Left colon (tissue), 2 donors: ENCODE measurements at places on chromosomes 5 and 9. TPM values are rescaled to one million over a fixed set of nuclear protein-coding genes. Genes with fewer than 3 reads are reported as not detected.
A peak's percentile ranks its signal among the peaks of the same experiment; 100 is the strongest.

DNA sequence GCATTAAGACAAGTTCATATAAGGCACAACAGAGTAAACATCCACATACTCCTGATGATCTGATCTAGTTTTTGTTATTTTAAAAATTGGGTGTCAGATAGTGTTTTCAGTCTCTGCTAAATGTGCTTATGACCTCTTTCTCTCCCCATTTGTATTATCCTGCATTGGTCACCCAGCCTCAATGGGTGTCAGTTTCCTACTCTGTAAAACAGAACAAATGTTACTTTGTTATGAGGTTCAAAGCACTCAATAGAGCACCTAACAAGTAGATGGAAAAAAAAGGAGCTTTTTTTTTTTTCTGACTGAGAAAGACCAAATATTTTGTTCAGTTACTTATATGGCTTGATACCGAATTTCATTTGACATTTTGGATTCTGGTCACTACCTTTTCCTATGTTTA, 33.6 kb upstream of the RASGRF2 start:
- no peak for DNase-seq

DNA sequence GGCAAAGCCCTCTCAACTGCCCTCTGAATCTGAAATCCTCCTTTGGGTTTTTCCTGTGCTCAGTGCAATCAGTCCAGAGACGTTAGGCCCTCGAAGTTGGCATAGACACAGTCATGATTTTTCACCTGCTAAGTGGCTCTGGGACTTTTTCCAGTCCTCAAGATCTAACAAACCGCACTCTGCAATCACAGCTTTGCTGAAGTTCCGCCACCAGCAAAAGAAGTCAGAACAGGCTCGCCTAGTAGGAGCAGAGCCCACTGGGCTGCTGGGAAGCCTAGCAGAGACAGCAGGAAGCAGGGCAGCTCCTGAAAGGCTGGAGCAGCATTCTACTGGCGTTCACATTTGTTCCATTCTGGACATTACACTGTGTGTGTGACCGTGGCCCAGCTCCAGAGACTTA, 222.8 kb upstream of the KIF2A start:
- DNase-seq = no peak

DNA sequence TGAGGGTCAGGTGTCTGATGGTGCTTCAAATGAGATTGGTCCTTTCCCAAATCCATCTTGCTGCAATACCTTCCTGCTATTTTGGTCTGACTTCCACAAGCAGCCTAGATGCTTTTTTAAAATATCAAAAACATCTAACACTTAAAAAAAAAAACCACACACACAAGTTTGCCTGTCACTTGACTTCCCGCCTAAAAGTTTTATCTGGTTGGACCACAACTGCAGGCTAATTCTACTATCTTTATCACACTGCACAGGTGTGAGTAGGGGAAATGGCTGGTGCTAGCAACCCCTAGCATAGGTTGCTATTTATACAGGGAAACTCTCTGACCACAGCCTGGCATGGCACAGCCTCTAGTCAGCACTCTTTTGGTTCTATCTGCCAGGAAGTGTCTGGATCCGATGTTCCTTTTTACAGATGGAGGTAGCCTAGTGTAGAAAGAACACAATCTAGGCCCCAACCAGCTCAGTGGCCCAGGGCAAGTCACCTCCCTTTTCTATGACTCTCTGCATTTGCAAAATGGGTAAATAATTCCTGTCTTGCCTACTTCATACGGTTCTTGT, at the start of gene HEMGN:
HEMGN (minus strand) TSS at position 92 of the 564 bp plus-strand sequence; CDS start at position 56, 36 bp downstream.
- DNase-seq = no peak

- DNase-seq = no peak
These were observed 2.0 kb downstream of the NEUROG1 start for GRCh38 chr5:135533794-135534193.

DNA sequence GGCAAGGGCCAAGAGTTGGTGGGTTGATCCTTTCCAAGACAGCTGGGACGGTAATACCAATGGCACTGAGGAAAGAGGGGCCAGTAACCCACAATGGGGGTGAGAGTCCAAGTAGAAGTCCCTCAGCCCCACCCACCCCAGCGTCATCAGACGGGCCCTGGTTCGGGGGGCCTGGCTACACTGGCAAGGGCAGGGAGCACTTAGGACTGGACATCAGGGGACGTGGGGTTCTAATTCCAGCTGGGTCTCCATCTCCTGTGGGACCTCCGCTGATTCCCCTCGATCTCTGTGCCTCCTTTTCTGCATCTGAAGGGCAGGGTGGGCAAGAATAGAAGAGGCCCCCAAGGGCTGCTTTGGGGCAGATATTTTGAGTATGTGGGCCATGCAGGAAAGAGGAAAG, 53.5 kb upstream of the FCN1 start:
- no peak for DNase-seq

- DNase-seq = no peak
These were observed 150.8 kb downstream of the ROR2 start for GRCh38 chr9:91799113-91799744.

- no peak for DNase-seq
These were observed 147.9 kb upstream of the TBCA start for GRCh38 chr5:77924081-77924480.

DNA sequence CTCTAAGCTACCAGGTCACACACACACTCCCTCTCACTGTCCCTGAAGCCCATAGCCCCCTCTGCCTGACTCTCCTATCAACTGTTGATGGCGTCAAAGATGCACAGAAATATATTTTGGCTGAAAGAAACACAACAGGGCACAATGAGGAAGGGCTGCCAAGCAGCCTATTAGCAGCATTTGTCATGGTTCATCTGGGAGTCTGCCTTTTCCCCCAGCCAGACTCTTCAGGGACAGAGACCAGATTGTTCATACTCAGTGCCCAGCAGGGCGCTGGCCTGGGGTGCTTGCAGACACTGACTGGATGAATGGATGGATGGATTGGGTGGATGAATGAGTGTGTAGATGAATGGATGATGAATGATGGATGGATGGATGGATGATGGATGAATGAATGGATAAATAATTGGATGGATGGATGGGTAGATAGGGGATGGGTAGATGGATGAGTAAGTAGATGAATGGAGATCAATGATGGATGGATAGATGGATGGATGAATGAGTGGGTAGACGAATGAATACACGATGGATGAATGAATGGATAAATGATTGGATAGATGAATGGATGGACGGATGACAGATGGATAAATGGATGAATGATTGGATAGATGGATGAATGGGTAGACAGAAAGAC, 90.5 kb downstream of the ADAMTS2 start:
- DNase-seq = no peak

DNA sequence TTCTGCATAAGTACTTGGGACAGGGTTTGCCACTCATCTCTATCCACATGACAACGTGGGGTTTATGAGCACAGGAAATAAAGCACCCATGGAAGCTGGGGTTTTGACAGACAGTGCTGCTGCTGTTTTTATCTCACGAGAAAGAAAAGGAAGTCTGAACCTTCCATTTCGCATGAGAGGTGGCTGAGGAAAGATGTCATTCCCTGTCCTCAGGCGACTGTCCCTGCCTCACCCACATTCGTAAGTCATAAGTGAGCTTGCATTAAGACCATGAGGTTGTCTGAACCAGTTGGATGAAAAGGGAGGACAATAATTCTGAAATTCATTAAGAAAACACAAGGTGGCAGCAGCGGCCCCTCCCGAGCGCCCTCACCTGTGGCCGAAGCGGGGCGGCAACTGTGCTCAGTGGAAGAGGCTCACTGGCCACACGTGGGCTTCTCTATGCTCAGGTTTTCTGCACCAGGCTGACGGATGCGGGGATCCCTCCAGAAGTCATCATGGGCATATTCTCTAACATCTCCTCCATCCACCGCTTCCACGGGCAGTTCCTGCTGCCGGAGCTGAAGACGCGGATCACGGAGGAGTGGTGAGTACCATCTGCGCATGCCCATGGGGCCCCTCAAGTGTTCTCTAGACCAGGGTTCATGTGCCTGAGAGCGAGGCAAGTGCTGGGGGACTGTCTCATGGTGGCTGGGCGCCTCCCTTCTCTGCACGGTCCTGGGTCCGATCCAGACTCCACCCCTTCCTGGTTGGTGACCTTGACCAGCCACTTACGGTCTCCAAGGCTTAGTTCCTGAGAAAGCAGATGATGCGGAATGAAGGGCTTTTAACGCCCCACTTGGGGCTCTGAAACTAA, 54.7 kb upstream of the SUSD3 start:
- DNase-seq = peak; percentile 76

DNA sequence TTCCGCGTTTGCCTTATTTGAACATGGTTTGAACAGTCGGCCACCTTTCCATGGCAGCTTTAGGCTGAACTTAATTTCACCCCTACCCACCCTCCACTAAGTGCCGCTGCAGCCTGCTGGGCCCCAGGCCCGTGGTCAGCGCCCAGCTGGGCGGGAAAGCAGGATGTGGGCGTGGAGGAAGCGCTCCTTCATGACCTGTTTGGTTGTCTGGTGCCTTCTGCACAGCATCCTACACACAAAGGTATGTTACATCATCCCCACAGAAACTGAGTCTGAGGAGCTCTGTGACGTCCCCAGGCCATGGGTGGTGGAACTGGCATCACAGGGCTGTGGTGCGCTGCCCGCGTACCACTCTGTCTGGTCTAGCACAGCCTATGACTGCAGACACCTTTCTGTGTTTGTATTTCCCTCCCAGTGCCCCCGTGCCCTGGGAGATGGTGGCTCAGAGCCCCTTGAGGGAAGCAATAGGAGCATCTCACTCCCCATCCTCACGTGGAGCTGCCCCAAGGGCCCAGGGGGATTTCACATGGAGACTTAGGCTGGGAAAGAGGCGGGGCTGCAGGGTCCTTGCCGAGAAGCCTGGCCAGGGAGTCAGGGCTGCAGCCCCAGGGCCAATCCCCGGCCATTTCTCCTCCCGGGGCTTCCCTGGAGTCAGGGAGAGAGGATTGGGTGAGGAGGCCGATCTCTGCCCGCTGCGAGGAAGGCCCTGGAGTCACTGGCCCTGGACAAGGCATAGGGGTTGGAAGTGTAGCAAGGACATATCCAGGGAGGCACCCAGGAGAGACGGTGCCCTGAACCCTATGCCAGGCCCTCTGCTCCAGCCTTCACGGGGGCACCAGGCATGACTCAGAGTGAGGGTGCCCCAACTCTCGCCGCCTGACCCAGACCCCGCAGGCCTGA, 37.5 kb upstream of the SUSD3 start:
- DNase-seq = no peak

- no peak for DNase-seq
These were observed 233.6 kb downstream of the SYK start for GRCh38 chr9:91034976-91035824.

GRCh38 chr5:135565266-135565665, 13.5 kb downstream of the CXCL14 start:
- DNase-seq = no peak

- DNase-seq = no peak
These were observed 124.3 kb downstream of the COL23A1 start for GRCh38 chr5:178465861-178466288.

GRCh38 chr5:156128026-156128425, 198.9 kb upstream of the SGCD start:
- no peak for DNase-seq

DNA sequence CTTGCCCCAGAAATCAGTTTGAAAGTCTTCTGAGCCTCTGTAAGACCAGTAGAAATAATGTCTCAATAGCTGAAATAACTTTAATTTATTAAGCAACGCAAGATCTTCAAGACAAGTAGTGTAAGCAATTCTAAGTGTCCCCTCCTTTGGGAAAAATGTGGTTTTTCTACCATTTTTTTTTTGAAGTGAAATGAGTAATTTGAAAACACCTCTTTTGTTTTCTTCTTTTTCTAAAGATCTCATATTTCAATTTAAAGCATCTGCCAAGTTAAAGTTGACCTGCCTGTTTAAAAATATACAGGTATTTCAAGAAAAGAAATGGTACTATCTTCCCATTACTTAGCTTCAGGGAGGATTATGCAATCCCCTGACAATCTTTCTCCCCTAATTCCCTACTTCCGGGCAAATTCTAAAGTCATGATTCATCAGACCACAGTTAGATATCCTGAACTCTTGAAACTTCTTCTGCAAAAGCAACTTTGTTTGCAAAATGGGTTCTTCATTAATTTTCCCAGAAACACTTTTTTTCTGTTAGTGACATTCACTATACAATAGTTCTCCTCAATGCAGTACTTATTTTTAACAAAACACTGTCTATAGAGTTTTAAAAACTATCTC, 7.8 kb upstream of the ANXA1 start:
- DNase-seq = no peak

- DNase-seq = no peak
These were observed 149.5 kb downstream of the C9orf50 start for GRCh38 chr9:129471201-129472019.

- no peak for DNase-seq
These were observed 37.9 kb upstream of the GABRP start for GRCh38 chr5:170745481-170746071.

- no peak for DNase-seq
These were observed 57.8 kb upstream of the LHFPL2 start for GRCh38 chr5:78706381-78706780.

GRCh38 chr9:104556830-104557634, 11.9 kb upstream of the OR13C8 start:
- no peak for DNase-seq

GRCh38 chr9:32735476-32735875, 47.9 kb upstream of the TMEM215 start:
- no peak for DNase-seq

DNA sequence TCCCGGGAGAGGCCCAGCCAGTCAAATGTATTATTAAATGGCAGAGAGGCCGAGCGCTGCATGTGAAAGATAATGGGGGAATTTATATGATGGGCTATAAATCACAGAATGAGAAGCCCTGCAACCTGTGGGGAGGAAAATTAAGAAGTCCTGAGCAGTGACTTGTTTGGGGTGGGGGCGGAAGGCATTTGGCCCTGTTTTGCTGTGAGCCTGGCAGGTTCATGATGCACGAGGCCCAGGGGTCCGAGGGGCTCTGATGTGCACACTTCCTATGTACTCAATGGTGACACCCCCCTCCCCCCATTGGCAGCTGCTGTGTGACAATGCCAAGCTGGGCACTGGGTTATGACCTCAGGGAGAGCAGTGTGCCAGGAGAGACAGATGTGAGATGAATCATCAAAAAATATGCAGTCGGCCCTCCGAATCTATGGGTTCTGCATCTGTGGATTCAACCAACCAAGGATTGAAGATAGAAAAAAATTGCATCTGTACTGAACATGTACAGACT, 13.7 kb upstream of the DAB2IP start:
- DNase-seq = no peak

FAM78A gene
- 0.85 TPM for total RNA-seq

GABRA6 gene
- not detected for total RNA-seq

FCN2 gene
- total RNA-seq = not detected

NRG2 gene
- total RNA-seq = 1.1 TPM

C1QTNF2 gene
- 0.73 TPM for total RNA-seq

SLC36A3 gene
- not detected for total RNA-seq

KCNV2 gene
- not detected for total RNA-seq

SPIN1 gene
- 57.5 TPM for total RNA-seq

KLHL3 gene
- total RNA-seq = 5.8 TPM

IL3 gene
- not detected for total RNA-seq

IL13 gene
- not detected for total RNA-seq
